Activated CD8-positive, alpha-beta memory T cell treated with anti-CD3 and anti-CD28 coated beads for 4 hours (primary cell): ENCODE measurements at places on chromosomes 2 and 18.

- DNase-seq = no peak
Measured at GRCh38 chr2:62300925-62301324, 105.0 kb downstream of the B3GNT2 start.

DNA sequence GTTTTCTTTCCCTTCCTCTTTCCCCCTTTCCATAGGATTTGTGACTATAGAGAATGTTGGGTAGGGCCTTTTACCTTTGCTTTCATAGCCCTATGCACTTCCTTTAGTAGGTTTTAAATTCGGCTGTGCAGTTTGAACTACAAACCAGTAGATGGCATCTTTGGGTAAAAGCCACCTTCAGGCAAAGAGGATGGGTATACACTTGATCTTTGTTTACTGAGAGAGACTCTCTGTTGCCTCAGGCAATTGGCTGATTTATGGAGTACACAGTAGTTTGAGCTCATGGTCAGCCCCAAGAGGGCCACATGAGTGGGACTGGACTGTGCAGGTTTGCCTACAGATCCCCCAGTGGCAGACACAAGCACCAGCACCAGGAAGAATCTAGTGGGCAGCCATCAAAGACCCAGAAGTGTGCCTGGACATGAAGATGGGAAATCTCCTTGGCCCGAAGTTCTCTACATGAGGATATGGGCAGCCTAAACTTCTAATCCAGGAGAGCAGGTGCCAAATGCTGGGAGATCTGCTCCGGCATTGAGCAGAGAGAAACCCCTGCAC lies 1304.3 kb upstream of the DDX18 start:
- no peak for DNase-seq

GRCh38 chr18:75809926-75810255 lies 382.4 kb upstream of the SMIM21 start:
- no peak for DNase-seq

DNA sequence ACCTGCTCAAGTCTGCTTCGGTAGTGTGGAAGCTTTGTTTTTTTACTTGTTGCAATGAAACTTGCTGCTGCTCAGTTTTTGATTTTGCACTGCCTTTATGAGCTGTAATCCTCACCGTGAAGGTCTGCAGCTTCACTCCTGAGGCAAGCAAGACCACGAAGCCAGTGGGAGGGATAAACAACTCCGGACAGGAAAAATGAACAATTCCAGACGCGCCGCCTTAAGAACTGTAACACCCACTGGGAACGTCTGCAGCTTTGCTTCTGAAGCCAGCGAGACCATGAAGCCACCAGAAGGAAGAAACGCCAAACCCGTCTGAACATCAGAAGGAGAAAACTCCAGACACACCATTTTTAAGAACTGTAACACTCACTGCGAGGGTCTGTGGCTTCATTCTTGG lies 245.7 kb upstream of the REG3G start:
- no peak for DNase-seq

DNA sequence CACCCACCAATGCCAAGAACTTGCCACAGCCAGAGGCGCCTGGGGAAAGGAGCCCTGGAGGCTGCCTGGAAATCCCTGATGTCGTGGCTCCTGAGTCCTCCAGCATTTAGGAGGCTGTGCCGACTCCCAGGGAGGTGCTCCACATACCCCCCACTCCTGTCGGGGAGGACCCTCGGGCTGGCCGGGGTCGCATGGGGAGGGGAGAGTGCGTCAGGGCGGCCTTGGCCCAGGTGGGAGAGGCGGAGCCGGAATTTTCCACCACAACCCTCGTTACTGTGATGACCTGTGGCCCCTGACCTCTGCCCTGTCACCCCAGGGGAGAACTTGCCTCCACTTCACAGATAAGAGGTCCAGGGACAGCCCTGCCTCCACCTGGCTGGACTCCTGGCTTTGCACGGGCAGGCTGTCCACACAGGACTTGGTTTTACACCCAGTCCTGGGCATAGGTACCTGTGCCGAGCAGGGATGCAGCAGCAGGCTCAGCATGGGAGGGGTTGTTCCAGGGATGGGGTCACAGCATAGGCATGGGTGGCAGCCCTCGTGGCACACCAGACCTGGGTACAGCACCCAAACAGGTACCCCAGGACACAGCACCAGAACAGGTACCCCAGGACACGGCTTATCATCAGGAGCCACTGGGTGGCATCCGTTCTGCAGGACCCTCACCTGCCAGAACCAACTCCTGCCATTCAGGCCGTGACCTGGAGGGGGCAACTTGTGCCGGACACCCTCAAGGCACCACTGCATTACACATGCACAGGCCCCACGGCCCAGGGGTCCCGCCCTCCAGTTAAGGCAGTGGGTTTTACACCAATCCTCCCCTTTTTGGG lies 12.3 kb upstream of the AGXT start:
- DNase-seq = no peak

GRCh38 chr2:32721376-32721775 lies 93.5 kb downstream of the TTC27 start:
- DNase-seq = no peak

DNA sequence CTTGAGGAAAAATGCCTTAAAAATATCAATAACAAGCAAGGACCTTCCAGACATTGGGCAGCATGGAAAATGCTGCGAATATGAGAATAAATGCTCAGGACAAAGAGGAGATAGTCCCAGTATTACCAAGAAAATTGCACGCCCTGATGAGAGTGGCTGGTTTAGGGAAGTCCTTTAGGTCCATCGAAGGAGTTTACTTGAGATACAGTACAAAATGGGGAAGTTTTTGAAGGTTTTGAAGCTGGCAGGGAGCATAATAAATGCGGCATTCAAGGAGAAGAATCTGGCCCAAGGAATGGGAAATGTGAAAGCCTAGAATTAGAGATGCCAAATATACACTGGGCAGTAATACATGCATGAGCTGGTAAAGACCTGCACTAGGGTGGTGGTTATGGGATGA lies 90.2 kb upstream of the SPATS2L start:
- DNase-seq = no peak

DNA sequence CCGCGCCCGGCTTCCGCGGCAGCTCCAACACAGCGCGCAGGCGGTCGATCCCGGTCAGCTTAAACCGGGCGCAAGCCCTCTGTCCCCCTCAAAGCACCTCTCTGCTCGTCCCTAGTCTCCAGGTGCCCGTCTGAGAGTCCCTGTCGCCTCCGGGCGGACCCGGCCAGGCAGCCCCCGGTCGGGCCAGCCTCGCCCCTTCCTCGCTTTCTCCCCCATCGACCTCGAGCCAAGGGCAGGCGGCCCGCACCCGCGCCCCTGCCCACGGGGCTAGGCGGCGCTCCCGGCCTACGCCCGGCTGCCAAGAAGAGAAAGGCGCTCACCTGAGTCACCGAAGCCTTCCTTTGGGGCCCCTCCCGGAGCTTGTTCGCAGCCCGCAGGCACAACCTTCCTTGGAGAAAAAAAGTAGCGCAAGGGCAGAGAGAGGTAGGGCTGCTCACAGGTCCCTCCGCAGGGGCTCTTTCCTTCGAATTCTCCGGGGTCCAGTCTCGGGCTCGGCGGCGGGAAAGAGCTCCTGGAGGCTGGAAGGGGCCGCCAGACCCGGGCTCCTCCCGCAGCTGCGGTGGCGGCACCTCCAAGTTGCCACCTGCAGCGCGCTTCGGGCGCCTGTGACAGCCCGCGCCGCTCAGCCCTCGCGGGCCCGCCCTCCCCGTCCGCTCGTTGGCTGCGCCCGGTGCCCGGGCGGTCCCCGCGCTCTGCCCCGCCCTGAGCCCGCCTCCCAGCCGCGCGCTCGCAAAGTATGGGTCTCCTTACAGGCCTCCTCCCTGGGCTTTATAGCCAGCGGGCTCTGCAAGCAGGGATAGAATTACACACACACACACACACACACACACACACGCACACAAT lies 86.5 kb upstream of the EPB41L3 start:
- no peak for DNase-seq

DNA sequence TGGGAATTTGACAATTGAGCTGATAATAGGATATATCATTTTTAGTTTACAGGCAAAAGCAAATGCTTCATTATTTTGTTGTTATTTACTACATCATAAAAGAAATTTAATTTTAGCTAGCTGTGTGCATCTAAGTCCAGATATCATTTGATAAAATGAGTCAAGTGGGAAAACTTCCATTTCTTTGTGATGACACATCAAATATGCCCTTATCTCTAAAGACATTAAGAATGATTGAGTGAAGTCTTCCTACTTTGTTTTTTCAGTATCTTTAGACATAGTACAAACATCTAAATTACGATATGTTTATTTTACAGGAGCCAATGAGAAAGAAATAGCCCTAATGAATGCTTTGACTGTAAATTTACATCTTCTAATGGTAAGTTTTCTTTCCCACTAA lies 77.0 kb downstream of the KYNU start:
- no peak for DNase-seq

DNA sequence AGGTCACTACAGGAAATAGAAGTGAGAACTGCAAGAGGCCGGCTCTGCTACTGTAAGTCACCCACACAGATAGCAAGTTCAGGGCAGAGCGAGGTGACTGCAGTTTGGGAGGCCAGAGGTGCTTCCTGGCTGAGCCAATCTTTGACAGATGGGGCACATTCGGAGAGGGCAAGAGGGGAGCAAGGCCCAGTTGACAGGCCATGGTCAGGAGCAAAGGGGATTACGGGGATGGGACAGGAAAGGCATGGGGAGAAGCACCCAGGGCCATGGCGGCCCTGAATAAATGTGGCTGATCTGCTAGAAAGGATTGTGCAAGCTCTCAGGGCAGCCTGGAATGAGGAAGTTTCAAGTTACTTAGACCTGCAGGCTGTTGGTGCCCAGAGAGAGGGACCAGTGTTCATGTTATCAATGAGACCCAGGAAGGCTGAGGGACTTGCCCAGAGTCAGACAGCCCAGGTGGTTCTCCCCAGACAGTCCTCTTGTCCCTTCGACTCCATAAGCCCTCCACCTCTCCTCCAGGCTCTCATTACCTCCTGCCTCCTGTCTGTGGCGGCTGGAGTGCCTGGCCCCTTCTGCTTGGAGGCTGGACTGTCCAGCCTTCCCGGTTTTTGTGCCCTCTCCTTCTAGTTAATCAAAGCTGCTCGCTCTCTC lies 123.3 kb downstream of the CTIF start:
- DNase-seq = no peak

DNA sequence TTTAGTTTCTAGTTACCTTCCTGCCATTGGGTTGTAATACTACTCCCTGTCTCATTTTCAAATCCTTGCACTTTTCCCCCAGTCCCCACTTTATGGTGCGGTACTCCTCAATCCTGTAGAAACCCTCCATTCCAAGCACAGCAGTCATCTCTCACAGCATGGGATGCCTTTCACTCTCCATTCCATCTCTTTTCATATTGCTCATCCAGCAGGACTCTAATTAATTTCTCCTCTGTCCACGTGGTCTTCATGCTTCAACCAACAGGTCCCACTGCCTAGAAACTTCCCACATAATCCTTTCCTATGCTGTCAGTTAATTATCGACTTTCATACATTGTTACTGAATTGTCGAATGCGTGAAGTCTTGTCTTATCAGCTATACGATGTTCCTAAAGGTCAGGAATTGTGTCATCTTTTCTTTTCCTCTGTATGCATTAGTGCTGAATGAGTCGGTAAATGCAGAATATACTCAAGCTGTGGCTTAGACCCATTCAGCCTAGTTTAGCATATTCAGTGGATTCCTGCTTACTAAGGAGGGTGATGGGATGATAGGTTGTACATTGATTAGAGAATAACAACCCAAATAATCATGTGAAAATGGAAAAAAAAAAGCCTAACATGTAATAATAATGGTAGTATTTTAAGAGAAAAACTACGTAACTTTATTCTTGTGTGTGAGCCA lies 89.7 kb downstream of the CRIM1 start:
- no peak for DNase-seq

DNA sequence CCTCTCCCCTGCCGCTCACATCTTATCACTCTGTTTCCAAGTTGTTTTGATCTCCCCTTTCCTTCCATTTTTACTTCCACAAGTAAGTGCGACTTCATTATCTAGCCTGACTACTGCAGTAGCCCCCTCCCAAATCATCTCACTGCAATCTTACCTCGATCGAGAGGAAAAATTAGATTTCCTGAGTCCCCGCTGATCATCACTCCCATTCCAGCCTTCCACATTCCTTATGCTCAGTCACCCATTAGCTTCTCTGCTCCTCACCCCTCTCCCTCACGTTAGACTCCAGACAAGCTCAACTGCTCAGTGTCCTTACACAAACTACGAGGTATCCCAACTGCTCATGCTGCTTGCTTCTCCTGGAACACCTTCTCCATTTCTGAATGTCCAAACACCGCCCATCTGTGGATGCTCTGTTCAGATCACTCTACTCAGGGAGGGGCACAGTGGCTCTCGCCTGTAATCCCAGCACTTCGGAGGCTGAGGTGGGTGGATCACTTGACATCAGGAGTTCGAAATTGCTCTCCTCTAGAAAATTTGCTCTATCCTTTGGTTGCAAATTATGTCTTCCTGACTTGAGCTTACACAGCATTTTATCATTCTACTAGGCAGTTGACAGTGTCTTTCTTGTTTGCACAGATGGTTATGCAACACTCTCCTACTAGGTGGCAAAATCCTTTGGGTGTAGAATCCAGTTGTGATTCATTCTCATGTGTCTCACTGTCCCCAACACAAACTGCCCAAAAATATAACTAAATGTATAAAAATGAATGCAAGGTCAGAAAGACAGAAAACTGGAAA lies 96.5 kb downstream of the INO80D start:
- DNase-seq = no peak

GRCh38 chr2:167686691-167687090 lies 560.7 kb downstream of the STK39 start:
- DNase-seq = no peak

- no peak for DNase-seq
Measured at GRCh38 chr18:29218091-29218490, 1041.2 kb upstream of the CDH2 start.

GRCh38 chr2:11492720-11493119 lies 26.8 kb upstream of the E2F6 start:
- no peak for DNase-seq

DNA sequence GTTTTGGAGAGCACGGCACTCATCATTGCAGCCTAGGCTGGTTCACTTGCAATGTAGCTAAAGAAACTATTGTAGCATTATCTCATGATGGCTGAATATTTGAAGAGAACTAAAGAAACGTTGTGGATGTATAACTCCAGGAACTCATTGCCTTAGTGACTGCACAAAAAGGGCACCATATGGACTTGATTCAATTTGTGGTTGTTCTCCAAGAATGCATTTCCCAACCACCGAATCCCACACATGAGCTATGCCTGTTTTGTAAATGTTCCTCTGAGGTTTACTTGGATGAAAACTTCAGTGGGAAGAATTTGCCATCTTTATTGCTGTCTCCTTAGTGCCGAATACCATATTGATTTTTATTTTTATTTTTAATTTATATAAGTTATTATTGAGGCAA lies 43.5 kb downstream of the DOK6 start:
- DNase-seq = no peak

DNA sequence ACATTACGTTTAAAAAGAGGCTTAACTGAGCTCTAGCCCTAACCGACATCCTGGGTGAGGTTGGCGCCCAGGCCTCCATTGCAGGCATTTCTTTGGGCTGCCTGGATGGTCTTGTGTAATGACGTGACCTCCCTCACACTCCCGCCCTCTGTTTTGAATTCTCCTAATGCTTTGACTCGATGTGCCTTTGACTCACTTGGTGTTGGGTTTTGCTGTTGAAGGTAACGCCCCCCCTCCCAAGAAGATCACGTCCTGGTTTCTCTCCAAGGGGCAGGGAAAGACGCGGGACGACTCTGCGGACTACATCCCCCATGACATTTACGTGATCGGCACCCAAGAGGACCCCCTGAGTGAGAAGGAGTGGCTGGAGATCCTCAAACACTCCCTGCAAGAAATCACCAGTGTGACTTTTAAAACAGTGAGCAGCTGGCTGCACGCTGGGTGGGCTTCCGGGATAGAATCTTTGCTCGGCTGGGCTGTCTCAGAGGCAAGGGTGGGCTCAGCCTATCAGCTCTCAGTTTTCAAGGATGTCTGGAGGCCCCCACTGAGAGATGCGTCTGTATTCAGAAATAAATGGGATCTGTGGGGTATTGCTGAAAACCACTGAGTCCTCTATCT lies 87.9 kb upstream of the ATG16L1 start:
- DNase-seq = no peak
